Epithelial cell of proximal tubule (primary cell): ENCODE measurements at places on chromosomes 12 and 14. TPM values are rescaled to one million over a fixed set of nuclear protein-coding genes. Genes with fewer than 3 reads are reported as not detected.

The ENDOU gene
- not detected in 2 replicates for total RNA-seq

The SOAT2 gene
- total RNA-seq = not detected in 2 replicates

DNA sequence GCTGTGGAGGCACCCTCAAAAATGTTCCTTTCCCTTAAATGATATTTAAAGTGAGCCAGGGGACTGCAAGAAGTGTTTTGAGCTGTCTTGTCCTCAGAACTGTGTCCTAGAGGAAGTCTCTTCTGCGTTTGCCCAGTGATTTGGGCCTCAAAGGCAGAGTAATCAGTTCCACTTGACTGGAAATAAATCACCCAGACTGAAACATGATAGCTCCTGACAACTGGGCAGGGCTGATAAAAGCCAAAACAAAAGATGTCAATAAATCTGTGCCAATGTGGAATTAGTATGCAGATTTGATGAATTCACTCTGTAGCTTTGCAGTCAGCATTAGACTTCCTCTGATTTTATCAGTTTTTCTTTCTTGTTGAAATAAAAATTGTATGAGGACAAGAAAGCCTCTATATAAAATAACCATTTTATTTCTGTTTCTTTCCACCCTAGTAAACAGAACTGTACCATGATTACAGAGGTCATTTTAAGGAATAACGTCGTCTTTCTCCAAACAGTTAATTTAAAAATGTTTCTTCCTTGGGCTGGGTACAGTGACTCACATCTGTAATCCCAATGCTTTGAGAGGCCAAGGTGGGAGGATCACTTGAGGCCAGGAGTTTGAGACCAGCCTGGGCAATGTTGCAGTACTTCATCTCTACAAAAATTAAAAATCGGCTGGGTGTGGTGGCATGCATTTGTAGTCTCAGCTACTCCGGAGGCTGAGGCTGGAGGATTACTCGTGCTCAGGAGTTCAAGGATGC is 180.8 kb downstream of the ERC1 start:
- no peak for DNase-seq

The CMA1 gene
- not detected in 2 replicates for total RNA-seq

The RAB21 gene
- total RNA-seq = 14.6 and 33.2 TPM in 2 replicates

DNA sequence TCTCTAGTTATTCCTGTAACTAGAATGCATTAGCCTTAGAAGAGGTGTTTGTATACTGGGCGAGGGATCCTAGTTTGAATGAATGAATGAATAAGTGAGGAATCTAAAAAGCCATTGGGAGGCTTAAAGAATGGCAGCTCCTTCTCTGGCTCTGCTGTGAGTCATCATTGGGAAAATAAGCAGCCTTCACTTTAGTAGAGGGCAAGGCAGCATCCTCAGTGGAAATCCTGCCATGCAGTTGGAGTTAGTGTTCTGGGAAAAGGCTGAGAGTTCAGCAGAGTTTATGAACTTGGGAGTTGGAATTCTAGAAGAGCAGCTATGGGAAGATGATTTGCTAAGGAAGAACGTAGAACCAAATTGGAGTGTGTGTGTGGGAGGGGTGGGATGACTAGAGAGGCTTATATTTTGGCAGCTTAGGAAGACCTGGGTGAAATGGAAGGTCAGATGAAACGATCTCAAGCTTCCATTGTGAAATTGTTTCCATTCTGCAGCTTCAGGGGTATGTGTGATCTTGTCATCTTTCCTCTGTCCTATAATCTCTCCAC is 120.8 kb downstream of the PTCSC3 start:
- no peak for DNase-seq

GRCh38 chr12:66733839-66734238 is 55.0 kb upstream of the GRIP1 start:
- DNase-seq = no peak

GRCh38 chr12:41011939-41012338 is 176.2 kb upstream of the PDZRN4 start:
- DNase-seq = no peak

The ADAMTS20 gene
- under 0.01 and 0.06 TPM in 2 replicates for total RNA-seq

- no peak for DNase-seq
Observed at GRCh38 chr14:75249251-75249957, 29.2 kb upstream of the FOS start.

DNA sequence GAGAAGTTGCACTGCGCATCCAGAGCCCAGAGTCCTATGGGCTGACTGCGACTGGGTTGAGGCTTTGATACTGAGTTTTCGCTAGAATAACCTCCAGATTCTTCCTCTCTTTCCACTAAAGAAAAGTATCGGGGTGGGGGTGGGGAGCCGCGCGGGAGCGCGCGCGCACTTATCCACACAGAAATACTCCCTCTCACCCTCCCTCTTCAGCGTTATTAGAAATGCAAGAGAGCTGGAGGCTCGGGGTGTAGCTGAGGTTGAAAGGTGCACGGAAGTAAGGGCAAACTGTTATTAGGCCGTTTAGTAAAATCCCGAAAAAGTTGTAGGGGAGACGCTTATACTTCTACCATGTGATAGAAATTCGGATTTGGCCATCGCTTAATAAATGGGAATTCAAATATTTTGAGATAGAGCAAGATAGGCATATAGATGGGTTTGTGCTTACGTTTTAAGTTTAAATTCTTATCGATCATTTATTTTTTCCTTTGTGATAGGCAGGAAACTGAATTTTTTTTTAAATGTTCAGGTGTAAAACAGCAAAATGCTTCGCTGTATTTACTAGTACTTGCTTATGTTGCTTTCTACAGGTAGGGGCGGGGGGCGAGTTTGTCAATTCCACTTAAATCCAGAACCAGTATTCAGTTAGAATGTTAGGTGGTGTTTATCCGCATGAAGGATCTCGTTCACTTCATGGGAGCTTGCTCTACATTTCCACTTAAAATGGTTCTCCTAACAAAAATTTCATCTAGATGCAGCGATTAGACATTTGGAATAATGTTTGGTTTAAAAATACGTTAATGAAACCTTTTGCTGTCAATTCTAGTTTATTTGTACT is 1.1 kb downstream of the ARHGAP5 start:
- DNase-seq = no peak

DNA sequence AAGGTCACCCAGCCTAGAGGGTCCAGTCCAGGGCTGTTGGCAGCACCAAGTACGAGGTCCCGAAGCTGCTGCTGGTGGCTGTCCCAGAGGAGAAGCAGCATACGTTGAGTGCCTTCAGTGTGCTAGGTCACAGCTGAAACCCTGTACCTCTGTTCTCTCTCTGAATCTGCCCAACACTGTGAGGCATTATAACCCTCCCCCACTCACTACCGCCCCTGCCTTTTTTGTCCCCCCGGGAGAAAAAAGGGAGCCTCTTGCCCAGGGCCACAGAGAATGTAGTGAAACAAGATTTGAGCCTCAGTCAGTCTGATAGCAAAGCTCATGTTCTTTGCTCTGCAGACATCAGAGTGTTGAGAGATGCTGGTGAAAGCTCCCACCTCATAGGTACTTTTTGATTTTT is 53.4 kb downstream of the PPP2R5C start:
- DNase-seq = no peak

DNA sequence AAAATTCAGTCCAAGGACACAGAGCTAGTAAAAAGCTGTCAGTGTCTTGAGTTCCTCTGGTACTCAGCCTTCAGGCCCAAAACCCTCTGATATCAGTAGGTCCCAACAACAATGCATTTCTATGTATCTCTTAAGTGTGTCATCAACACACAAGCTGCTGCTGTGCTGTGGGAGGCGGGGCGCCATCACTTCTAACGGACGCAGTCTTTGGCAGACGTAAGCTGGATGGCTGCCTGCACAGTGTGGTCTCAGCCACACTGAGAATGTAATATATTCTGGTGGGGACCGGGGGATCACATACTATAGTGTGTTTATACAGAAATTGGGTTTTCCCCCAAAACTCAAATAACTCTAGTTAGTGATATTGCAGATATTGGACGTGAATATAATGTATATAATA is 123.9 kb downstream of the SUDS3 start:
- DNase-seq = no peak

The NTF3 gene
- 1.9 and 2.1 TPM in 2 replicates for total RNA-seq

- no peak for DNase-seq
Observed at GRCh38 chr12:53298164-53298563, 1.3 kb upstream of the MYG1 start.

The RERGL gene
- not detected in 2 replicates for total RNA-seq

- DNase-seq = no peak
Observed at GRCh38 chr14:94129111-94129757, at the start of gene IFI27L2. IFI27L2 (minus strand) TSS chr14:94129604; CDS start chr14:94129564, 40 bp downstream.

The KRT86 gene
- 2.2 and 2.7 TPM in 2 replicates for total RNA-seq

The MYO1A gene
- total RNA-seq = 0.07 TPM in 1 of 2 replicates, not detected in the other

The DHH gene
- total RNA-seq = 0.14 and 0.52 TPM in 2 replicates

GRCh38 chr14:67856827-67857226 is 37.2 kb downstream of the RAD51B start:
- DNase-seq = no peak

The TSPAN11 gene
- total RNA-seq = 0.29 and 1.3 TPM in 2 replicates

The CIROP gene
- not detected in 2 replicates for total RNA-seq

DNA sequence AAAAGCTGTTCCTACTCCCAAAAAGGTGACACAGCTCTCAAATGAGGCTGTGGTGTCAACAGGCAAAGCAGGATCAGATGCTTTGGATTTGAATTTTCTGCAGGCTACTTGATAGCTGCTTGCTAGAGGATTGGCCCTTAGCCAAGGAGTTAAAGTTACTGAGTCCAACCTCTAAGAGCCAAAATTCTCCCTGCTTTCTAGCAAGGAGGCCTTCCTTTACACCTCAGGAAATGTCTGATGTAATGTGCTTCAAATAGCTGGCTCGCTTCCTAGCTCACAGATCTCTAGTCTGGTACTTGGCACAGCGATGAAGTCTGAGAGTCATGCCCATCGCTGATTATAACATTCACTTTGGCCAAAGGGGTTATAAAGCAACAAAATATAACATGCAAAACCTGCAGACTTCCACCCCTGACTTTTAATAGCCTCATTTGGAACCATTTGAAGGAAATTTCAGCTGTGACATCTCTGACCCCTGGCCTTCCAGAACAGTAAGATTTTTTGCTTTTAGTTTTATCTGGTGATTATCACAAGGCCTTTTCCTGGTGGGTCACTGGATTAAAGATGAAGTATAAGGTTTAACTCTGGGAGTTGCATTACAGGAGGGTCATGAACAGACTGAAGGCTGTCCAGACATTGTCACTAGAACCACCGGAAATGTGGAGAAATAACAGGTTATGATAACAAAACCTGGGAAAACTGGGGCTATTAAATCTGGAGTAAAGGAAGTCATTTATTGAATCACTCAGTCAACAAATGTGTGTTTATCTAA is 189.7 kb downstream of the EPS8 start:
- DNase-seq = peak; percentile 65

- no peak for DNase-seq
Observed at GRCh38 chr12:129101404-129101803, 248.1 kb downstream of the GLT1D1 start.

The WDR89 gene
- total RNA-seq = 7.7 and 8.9 TPM in 2 replicates

The TRIM9 gene
- 0.36 and 0.69 TPM in 2 replicates for total RNA-seq

DNA sequence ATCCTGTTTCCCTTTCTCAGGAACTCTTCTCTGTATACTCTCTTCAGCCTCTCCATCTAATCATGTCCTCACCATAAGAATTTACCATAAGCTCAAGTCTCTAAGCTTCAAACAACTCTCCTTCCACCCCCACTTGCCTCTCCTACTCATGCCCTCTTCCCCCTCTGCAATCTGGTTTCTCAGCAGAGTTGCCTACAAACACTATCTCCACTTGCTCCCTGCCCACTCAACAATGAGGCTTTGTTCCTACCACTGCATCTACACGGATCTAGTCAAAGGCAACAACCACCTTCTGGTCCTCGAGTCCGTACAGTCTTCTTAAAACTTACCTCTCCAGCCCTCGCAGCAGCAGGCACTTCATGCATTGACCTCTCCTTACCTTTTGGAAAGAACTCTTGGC is 17.2 kb upstream of the FBLN5 start:
- no peak for DNase-seq

The PMCH gene
- total RNA-seq = not detected in 2 replicates

- no peak for DNase-seq
Observed at GRCh38 chr14:101554991-101555668, 6.2 kb upstream of the DIO3 start.

DNA sequence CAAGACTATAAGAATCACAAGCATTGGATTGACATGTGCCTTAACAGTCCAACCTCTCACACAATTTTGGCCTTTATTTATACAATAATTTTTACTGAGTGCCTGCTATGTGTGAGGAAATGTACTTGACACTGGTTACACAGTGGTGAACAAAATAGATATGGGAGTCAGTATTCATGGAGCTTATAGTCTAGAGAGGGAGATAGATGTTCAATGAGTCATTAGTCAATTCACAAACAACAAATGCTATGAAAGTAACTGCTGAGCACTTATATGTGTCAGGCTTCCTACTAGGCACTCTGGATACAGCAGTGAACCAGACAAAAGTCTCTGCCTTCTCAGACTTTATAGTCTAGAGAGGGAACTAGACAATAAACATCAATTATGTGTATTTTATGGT is 3.7 kb downstream of the CFAP54 start:
- no peak for DNase-seq

DNA sequence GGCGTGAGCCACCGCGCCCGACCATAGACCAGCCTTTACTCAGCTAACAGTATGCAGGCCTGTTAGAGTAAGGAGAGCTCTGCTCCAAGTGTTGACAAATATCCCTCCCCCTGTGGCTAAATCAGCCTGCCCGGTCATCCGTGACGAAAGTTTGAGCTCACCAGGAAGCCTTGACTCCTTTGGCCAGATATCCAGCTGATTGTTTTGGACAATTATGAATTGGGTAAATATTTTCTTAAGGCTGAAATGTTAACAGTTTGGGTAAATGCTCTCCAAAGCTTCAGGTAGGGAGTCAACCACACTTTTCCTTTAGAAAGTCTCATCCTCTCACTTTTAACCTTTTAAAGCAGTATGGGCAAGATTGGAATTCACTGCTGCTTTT is 157.9 kb downstream of the PAWR start:
- DNase-seq = peak; percentile 56
